ENCODE measurements at places on chromosomes 5 and 9.

GRCh38 chr5:135140446-135141204 is 106.6 kb upstream of the PITX1 start:
- DNase-seq = peak; percentile 80

- DNase-seq = peak; percentile 86
Observed at GRCh38 chr5:4258170-4258569, 662.5 kb downstream of the IRX1 start.

DNA sequence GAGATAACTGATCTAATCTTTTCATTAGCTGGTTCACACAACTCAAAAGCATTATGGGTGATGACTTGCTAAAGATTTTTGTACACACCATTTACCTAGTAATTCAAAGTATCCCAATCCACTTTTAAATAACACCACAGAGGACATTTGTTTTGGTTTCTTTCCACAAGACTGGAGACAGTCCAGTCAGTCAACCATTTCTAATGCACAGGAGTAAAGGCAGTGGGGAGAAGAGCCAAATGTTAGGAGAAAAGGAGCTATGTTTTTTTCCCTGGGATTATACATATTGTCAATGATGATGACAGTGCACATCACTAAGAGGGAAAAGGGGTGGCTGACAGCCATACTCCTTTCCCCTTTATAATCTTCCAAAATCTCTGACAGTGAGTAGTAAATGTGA is 240.9 kb downstream of the GABRB2 start:
- no peak for DNase-seq

DNA sequence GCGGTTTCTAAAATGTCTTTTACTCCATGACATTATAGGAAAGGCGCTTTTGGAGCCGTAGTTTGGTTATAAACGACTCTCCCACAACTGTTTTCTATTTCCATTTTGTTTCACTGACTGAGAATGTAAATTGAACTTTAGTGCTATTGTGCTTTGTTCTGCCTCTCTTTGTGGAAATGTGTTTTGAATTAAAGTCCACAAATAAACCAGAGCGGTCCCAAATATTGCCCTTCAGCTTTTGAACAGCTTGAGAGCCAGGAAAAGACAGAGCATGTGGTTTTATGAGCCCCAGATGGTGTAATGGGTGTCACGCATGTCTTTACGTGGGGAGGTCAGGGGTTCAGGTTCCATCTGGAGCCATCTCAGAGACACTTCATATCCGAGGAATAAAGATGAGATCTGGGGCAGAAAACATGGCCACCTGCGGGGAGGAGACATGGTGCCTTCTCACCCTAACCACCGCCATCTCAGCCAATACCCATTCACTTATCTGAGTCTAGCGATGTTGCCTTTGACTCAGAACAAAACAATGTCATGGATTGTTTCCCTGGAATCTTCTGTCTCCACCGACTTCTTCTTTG is 42.5 kb upstream of the ROR2 start:
- DNase-seq = no peak

DNA sequence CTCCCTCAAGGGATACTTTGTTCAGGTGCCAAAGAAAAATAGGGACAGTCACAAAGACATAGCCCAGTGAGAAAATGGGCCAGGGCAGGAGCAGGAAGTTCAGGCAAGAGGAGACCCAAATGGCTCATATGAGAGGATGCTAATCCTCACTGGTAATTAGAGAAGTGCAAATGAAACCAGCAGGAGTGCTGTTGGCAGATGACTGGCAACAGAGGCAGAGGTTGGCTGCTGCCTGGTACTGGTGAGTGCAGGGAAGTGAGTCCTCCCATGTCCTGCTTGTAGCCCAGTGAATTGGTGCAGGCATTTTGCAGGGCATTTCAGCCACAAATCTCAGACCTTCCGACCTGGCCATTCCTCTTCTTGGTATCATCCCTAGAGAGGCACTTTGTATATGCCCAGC is 23.5 kb downstream of the ODF2 start:
- DNase-seq = no peak

DNA sequence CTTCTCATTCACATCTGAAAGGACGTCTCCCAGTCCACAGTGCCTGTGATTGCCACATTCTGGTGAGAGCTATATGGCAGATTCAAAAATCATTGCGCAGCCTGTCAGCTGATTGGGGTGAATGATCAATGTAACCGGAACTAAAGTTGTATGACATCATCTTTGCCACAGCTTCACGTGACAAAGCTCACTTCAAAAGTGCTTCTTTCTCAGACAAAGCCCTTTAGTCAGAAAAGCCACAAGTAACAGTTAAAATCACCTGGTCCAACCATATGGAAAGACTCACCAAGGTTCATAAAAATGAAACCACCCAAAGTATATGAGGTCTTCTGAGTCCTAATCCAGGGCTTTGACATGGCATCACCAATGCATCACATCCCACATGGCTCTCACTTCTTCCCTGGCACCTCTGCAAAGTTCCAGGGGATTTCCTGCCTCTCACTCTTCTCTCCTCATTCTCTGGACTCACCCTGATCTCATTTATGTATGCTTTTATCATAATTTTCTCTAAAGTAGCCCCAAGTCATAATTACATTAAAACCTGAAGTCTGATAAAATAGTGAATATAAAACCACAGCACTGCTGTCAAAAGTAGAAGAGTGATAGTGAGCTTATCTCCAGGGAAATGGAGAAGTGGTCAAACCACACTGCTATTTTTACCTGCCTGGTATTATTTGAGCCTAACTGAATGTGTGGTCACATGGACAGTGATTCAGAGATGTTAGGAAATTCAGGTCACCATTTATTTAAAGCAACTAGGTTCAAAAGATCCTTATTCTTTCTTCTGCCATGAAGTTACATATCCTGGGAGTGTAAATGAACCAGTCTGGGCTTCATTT is 193.1 kb upstream of the PTGER4 start:
- peak; percentile 45 for DNase-seq

DNA sequence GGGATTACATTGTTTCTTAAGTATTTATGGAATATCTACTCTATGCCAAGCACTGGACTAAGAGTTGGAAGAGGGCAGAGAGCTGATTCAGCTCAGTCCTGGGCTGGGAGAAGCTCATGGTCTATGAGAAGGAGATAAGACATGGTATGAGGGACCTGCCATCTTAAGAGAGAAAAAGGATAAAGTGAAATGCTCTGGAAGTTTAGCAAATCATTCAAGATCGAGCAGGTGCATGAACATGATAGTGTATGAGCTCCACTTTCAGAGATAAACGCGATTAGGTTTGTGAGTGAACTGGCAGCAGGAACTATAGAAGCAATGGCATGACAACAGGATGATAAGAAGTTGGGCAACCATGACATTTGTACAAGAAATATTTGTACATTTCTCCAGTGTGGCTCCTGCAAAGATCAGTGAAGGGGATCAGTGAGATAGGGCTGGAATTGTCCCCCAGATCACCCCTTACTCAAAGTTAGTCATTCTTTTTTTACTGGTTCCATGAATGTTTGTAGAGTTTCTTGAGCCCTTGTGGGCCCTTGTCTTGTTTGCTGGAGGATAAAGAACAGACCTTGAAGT is 26.6 kb upstream of the CCDC180 start:
- no peak for DNase-seq

DNA sequence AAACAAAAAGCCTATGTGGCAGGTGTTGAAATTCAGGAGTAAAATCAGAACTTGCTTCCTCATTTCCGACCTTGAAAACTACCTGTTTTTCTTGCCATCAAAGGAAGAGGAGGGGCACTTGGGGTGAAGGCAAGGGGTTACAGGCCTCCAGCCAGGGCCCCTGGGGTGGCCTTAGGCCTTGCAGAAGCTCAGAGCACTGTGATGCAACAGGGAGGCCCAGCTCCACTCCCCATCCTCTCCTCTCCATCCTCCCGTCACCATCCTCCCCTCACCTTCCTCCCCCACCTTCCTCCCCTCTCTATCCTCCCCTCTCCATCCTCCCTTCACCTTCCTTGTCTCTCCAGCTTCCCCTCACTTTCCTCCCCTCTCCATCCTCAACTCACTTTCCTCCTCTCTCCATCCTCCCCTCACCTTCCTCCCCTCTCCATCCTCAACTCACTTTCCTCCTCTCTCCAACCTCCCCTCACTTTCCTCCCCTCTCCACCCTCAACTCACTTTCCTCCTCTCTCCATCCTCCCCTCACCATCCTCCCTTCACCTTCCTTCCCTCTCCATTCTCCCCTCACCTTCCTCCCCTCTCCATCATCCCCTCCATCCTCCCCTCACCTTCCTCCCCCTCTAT is 111.6 kb downstream of the WNK2 start:
- no peak for DNase-seq

DNA sequence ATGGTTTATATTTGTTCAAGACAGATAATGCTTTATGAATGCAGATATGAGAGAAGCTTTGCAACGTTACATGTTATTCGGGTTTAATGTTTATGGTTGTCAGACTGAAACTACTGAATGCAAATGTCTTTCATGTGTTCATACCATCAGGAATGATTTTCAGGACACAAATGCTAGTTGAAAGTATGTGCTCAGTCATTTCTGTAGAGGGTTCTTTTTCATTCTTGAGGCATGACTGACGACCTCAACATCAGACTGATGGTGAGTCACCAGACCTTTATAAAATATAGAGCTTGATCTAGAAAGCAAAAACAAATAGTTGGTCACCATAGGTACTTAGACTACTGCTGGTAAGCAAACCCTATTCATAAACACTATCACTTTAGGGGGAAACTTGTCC is 287.3 kb upstream of the NUDT12 start:
- peak; percentile 75 for DNase-seq

DNA sequence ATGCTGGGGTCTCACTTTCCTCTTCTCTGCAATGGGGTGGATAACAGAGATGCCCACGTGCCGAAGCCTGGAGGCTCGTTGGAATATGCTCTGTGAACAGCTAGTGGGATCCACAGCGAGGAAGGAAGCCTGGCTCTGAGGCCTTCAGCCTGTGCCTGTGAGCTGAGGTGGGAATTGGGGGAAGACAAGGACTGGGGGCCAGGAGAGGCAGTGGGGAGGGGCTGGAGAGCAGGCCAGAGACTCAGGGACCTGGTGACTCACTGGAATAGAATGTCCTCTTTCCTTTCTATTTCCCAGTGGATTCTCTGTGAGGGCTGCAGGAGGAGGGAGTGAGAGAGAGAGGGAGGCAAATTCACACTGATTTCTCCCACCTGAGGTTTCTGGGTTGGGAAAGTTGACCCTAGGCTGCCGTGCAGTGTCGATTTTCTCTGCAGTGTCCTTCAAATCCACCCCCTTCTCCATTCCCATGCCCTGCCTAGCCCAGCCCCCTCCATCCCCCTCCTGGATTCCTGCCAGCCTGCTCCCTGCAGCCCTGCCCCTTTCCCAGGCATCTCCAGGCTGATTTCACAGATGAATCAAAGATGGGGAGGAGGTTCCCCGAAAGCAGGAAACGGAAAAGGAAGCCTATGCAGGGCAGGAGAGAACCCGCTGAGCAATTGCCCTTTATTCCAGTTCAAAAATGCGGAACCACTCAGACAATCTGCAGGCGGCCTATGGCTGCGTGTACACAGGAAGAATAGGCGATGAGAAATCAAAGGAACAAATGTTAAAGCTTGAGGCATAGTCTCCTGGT is 1.4 kb upstream of the SPAAR start:
- peak; percentile 25 for DNase-seq

Measured in trophoblast cell (in vitro differentiated cells and primary cell).